ENCODE measurements at places on chromosomes 2 and 18. TPM values are rescaled to one million over a fixed set of nuclear protein-coding genes. Genes with fewer than 3 reads are reported as not detected.

- DNase-seq = no peak
Measured at GRCh38 chr2:161703863-161704262, 79.6 kb downstream of the SLC4A10 start.

DNA sequence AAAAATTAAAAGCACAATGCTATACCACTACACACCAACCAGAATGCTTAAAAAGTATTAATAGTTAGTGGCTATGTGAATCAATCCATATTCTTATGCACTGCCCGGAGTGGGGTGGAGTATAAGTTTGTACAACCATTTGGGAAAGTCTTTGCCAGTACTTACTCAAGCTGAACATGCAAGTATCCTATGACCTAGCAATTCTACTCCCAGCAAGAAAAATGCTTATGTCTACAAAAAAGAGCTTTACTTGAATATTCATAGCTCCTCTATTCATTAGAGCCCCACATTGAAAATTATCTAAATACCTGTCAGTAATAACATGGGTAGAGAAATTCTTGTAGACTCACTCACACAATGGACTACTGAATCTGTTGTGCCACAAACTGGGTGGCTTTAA, 21.4 kb upstream of the CNOT11 start:
- no peak for DNase-seq

DNA sequence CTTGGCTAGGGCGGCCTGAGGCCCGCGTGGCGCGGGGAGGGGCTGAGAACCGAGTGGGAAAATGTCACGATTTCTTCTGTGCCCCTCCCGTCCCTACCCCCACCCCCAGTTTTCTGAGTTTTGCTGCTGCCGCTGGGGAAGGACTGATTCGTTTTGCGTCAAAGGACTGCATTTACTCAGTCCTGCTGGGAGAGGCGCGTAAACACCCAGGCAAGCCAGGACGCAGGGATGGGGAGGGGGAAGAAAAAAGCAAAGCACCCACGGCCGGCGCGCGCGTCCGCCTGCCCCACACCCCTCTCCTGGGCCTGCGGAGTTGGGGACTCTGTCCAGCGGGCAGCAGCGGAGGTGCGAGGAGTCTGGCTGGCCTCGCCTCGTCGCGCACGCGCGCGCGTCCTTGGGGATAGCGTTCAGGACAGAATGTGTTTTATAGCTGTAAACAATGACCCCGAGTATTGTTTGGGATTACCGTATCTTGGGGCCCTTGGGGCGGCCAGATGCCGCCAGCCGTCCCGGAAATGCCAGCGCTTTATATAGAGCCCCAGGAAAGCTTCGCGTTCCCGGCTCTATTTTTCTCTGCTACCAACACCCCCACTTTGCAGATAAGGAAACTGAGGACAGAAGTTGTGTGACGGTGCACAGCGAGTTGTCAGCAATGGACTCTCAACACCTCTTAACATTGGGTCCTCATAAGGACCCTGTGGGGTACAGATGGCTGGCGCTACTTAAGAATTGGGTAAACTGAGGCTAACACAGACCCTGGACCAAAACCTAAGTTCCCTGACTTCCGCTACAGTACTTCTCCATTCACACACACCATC, 1.7 kb upstream of the FOSL2 start:
- DNase-seq = no peak

Gene UGT1A10
- not detected for total RNA-seq

Gene DHRS9
- total RNA-seq = 4.6 TPM

- no peak for DNase-seq
Measured at GRCh38 chr18:27636576-27637085, 451.5 kb upstream of the CHST9 start.

Gene MRO
- total RNA-seq = not detected

- DNase-seq = no peak
Measured at GRCh38 chr18:8601277-8602032, 7.8 kb upstream of the RAB12 start.

GRCh38 chr2:217261452-217261851, 401.6 kb upstream of the TNP1 start:
- no peak for DNase-seq

- peak; percentile 63 for DNase-seq
Measured at GRCh38 chr2:73291093-73291460, 2.3 kb downstream of the EGR4 start.

- no peak for DNase-seq
Measured at GRCh38 chr2:40540026-40540425, 88.1 kb upstream of the SLC8A1 start.

Gene CKAP2L
- total RNA-seq = 47.7 TPM

All from activated T-cell treated with anti-CD3 and anti-CD28 coated beads, Interleukin-2, amount 50 U/mL, for 72 hours (primary cell).